Esophagus squamous epithelium (tissue), 5 donors: ENCODE measurements at places on chromosomes 5 and 9. TPM values are rescaled to one million over a fixed set of nuclear protein-coding genes. Genes with fewer than 3 reads are reported as not detected.

The CD72 gene
- not detected for total RNA-seq

The PRLR gene
- total RNA-seq, result 1.9 TPM

The PCDHGA7 gene
- total RNA-seq, result 0.32 TPM

The PCDHGA10 gene
- 8.0 TPM for total RNA-seq

The NTNG2 gene
- total RNA-seq, result 0.08 TPM

The ARL14EPL gene
- total RNA-seq, result not detected

The CDC26 gene
- 24.2 TPM for total RNA-seq

The SMU1 gene
- 19.1 TPM for total RNA-seq

The AGXT2 gene
- not detected for total RNA-seq

DNA sequence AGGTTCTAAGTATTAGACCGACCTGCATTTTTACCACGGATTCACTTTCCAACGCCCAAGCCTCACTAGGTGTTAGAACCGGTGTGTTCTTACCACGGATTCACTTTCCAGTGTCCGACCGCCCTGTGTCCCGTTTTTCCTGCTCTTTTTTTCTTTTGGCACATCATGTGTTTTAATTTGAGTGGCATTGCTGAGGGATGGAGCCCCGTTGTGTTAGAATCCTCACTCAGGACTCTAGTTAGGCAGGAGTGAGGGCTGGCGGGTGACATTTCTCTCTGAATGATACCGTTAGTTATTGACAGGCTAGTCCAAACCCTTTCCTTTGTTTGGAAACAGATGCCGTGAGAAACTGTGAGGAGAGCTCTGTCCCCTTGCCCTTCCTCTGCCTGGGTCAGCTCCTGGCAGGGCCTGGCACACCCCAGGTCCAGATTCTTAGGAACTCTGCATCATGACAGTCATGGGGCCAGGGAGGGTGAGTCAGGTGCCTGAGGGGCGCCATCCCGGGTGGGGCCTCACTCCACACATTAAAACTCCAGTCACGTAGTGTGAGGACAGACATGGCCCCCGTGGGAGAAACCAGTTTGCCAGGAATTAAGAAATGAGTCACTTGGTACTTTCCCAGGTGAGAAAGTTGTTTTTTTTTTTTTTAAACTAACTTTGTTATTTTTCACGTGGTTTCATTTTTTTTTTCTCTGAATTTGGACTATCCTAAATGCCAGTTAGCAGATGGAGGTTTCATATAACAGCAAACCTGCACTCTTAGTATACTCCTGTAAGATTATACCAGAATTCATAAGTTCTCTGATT, 15.8 kb downstream of the EXOC3 start:
- peaks cover 16% of the 10 kb centered on the region for H3K4me1 ChIP-seq
- peak overlapping the region; percentile 67 for H3K27ac ChIP-seq
- no peak overlapping the region for H3K4me3 ChIP-seq
- no peak for DNase-seq
- no peaks in the 10 kb centered on the region for H3K27me3 ChIP-seq

- peak overlapping the region; percentile 78 for H3K27ac ChIP-seq
- H3K4me3 ChIP-seq, result peak overlapping the region; percentile 60
- H3K27me3 ChIP-seq, result no peaks in the 10 kb centered on the region
- no peaks in the 10 kb centered on the region for H3K36me3 ChIP-seq
- H3K4me1 ChIP-seq, result peaks cover 13% of the 10 kb centered on the region
- no peak for DNase-seq
These were observed 607 bp downstream of the PRELID2 start for GRCh38 chr5:145834554-145834916.

DNA sequence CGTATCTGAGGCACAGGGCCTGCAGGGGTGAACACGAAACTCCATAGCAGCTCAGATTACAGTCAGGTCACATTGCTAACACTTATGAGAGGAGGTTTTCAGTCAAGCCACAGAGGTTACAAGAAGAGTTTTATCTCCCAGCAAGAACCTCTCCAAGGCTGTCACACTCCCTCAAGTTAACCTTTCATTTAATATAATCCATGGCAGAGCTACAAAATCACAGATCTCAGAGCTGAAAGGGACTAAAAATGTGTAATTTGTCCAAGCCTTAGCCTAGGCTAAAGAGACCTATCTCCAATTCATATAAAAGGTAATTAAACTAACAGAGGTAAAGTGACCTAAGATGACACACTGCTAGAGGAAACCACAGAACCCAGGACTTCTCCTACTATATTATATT, 57.2 kb downstream of the MLANA start:
- no peak overlapping the region for H3K4me3 ChIP-seq
- no peaks in the 10 kb centered on the region for H3K36me3 ChIP-seq
- no peak for DNase-seq
- no peaks in the 10 kb centered on the region for H3K27me3 ChIP-seq
- no peak overlapping the region for H3K27ac ChIP-seq
- no peaks in the 10 kb centered on the region for H3K4me1 ChIP-seq

DNA sequence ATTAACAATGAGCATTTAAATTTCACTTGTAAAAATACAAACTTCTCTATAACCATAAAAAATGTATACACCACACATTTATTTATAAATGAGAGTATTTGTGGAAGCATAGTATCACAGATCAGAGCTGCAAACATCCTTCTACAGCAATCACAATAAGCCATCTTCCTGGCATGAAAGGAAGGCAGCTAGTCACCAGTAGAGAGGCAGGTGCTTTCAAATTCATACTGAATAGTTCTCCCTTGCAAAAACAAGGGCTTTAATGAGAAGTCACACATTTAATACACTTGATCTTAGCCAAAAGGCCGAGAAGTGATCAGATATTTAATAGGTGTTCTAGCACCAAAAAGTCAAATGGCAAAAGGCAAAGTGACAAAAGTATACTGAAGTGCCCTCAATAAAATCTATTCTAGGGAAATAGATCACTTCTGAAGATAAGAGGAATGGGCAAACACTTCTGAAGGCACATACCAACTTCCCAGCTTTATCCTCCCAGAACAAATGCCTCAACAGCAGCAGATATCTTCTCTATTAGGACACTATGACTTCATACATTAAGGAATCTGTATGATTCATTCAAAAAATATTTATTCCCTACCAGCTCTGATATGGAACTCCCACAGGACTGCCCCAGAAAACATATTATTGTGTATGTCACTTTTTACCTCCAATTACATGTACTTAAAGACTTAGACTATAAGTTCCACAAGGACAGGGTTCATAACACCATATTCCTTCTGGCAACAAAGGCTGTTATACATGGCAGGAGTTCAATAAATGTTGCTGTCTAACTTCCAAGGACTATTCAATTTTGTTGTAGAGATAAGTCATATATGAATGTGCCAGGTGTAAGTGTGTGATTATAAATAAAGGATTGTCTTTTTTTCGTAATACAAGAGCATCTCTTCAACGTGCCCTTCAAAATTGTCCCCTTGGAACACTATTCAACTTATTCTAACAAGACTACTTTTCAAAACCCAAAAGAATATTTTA, 31.7 kb downstream of the MAPKAP1 start:
- no peaks in the 10 kb centered on the region for H3K36me3 ChIP-seq
- no peak for DNase-seq
- no peaks in the 10 kb centered on the region for H3K27me3 ChIP-seq

GRCh38 chr9:19975499-19975898, 186.7 kb upstream of the SLC24A2 start:
- no peak for DNase-seq
- H3K36me3 ChIP-seq, result no peaks in the 10 kb centered on the region
- H3K4me1 ChIP-seq, result no peaks in the 10 kb centered on the region
- H3K4me3 ChIP-seq, result no peak overlapping the region
- no peak overlapping the region for H3K27ac ChIP-seq
- H3K27me3 ChIP-seq, result no peaks in the 10 kb centered on the region

DNA sequence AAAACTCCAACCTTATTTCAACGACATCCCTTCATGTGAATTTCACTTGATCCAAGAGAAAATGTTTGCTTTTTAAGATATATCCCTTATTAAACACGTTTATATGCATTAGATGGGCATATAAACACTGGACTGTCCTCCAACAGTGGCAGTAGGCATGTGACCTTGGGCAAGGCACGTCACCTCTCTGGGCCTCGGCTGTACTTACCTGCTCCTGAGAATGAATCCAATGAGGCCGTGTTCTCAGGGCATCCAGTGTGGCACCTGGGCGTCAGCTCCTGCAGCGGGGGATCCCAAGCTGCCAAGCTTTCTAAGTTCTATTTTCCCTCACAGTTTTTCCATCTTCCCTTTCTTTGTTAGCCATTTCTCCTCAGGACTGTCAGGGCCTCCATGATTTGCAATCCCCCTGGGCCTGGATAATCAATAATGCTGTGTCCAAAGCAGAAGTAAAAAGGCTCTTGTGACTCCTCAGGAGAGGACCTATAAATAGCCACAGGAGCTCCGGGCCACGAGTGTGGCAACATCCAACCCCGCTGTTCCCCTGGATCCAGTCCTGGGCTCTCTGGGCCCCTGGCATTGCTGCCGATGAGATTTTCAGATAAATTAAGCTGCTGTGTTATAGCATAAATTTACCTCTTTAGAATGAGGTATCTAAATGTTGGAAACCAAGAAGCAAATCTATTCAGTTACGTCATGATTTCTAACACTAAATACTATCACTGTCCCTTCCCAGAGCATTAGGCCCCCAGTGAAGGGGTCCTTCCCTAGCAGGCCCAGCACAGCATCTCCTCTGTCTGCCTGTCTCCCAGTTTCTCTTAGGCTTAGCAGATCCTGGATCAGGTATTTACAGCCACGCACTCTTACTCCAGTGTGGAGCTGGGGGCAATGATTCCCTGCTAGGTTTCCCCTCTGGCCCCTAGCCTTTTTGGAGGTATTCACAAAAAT, 76.8 kb downstream of the PTPN3 start:
- no peaks in the 10 kb centered on the region for H3K27me3 ChIP-seq
- H3K4me1 ChIP-seq, result no peaks in the 10 kb centered on the region
- no peak for DNase-seq
- H3K27ac ChIP-seq, result no peak overlapping the region
- no peak overlapping the region for H3K4me3 ChIP-seq

- H3K27ac ChIP-seq, result peak overlapping the region; percentile 29
- no peaks in the 10 kb centered on the region for H3K27me3 ChIP-seq
- DNase-seq, result no peak
- no peaks in the 10 kb centered on the region for H3K4me1 ChIP-seq
These were observed 238.8 kb downstream of the ARHGAP26 start for GRCh38 chr5:143008809-143009521.

GRCh38 chr5:29193972-29194371, 1999.5 kb upstream of the CDH6 start:
- H3K4me3 ChIP-seq, result no peak overlapping the region
- no peaks in the 10 kb centered on the region for H3K4me1 ChIP-seq
- H3K27me3 ChIP-seq, result no peaks in the 10 kb centered on the region
- DNase-seq, result no peak

DNA sequence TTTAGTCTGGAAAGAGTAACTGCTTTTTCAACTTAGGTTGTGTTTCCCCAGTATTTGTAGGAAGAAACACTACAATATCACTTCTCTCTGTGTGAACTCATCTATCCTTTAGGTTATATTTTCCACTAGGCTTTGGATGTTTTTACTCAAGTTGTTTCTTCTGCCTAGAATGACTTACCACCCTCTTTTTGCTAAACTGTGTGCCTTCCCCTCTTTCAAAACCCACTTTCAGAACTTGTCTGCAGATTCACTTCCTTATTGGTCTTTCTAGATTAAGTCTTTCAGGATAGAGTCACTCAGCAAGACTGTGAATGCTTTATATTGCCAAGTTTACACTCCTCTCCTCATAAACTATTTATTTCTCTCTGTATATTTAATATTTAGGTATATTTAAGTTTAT, 14.2 kb upstream of the CAST start:
- no peak overlapping the region for H3K4me3 ChIP-seq
- H3K4me1 ChIP-seq, result peaks cover 12% of the 10 kb centered on the region
- H3K36me3 ChIP-seq, result no peaks in the 10 kb centered on the region
- no peaks in the 10 kb centered on the region for H3K27me3 ChIP-seq
- DNase-seq, result no peak

DNA sequence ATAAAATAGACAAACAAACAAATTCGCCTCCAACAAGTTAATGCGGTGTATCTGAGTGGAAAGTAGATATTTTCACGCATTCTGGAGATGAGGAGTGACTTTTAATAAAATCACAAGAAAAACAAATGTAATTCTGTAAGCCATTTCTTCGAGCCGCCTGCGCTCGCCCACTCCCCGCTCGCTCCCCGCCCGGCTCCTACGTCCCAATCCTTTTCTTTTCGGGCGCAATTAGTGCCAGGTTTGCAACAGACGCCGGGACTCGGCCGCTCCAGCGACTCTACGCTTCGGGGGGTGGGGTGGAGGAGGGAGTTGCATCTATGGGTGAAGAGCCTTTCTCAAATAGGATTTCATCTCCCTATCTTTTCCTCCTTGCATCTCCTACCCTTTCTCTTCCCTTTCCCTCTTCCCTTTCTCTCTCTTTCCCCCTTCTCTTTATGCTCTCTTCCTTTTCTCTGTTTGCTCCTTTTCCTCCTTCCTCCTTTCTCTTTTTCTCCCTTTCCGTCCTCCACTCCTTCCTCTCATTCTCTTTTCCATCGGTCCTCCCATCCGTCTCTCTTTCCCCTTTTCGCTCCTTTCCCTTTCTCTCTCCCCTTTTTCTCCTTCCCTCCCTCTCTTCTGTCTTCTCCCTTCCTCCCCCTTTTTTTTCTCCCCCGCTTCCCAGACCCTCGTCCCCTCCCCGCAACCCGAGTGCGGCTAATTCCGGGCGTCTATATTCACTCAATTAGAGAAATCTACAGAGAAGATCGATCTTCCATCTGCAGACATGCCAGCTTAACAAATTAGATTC, 6.1 kb upstream of the OTP start:
- no peak for DNase-seq
- peaks cover 11% of the 10 kb centered on the region for H3K4me1 ChIP-seq
- H3K36me3 ChIP-seq, result no peaks in the 10 kb centered on the region
- peak overlapping the region; percentile 58 for H3K4me3 ChIP-seq
- H3K27ac ChIP-seq, result no peak overlapping the region

- no peak for DNase-seq
- H3K27me3 ChIP-seq, result no peaks in the 10 kb centered on the region
- H3K4me1 ChIP-seq, result peaks cover 44% of the 10 kb centered on the region
These were observed 12.0 kb downstream of the GLRX start for GRCh38 chr5:95810305-95811125.

- H3K27me3 ChIP-seq, result no peaks in the 10 kb centered on the region
- H3K36me3 ChIP-seq, result no peaks in the 10 kb centered on the region
- no peak overlapping the region for H3K4me3 ChIP-seq
- no peak overlapping the region for H3K27ac ChIP-seq
- no peak for DNase-seq
- H3K4me1 ChIP-seq, result peaks cover 55% of the 10 kb centered on the region
These were observed 130.9 kb downstream of the NFIB start for GRCh38 chr9:14183001-14183400.

DNA sequence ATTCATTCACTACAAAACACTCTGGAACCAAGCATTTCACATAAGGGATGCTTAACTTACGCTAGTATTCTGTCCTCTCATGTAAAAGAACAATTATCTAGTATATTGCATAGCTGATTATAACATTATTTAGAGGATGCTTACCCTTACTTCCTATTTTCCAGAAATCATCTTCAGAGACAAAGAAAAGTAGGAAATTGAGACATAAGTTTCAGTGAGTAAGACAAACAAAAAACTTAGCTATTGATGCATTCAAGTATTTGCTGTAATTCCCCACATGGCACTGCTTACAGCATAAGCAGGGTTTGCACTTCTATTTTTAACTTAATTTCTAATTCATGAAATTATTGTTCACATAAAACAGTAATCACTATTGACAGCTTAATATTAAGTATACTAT, 104.8 kb upstream of the SREK1 start:
- H3K27ac ChIP-seq, result no peak overlapping the region
- peaks cover 1% of the 10 kb centered on the region for H3K36me3 ChIP-seq
- H3K27me3 ChIP-seq, result no peaks in the 10 kb centered on the region
- H3K4me3 ChIP-seq, result no peak overlapping the region
- DNase-seq, result no peak
